G401 (cell line): ENCODE measurements at places on chromosomes 4 and X.

GRCh38 chrX:96721354-96721753 is 36.7 kb downstream of the DIAPH2 start:
- DNase-seq, result no peak

GRCh38 chr4:18695733-18696527 is 674.4 kb upstream of the LCORL start:
- no peak for DNase-seq

- peak; percentile 38 for DNase-seq
These were observed 54.6 kb upstream of the CLDN34 start for GRCh38 chrX:9912351-9913145.

DNA sequence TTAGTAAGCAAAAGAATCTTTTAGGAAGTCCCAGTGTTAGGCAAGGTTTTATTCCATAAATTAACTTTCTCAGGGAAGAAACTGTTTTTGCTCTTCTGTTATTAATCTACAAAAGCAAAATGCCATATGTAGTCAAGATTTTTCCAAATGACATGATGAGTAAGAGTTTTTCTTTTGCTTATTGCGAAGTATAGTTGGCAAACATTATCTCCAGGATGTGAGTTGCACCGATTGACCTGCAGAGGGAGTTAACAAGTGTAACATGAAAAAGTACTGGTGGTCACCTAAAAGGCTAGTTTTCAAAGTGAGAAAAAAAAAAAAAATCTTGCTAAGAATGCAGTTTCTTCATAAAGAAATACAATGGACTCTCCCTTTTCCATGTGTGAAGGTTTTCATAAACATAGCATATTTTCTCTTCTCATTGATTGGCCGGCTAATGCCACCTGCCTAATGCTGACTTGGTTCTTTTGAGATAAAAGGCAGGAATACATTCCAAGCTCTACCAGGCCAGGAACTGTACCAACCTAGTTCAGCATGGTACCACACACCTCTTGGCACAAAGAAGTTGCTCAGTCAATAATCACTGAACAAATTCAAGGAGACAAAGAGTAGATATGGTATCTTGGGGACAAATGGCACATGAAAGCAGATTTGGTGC is 100.2 kb downstream of the LNX1 start:
- DNase-seq, result peak; percentile 33

GRCh38 chr4:90186229-90186628 is 59.0 kb downstream of the CCSER1 start:
- no peak for DNase-seq

- DNase-seq, result peak; percentile 52
These were observed 75.1 kb upstream of the TMEM164 start for GRCh38 chrX:109927663-109928273.

GRCh38 chr4:54146139-54146538 is 46.2 kb downstream of the GSX2 start:
- no peak for DNase-seq

DNA sequence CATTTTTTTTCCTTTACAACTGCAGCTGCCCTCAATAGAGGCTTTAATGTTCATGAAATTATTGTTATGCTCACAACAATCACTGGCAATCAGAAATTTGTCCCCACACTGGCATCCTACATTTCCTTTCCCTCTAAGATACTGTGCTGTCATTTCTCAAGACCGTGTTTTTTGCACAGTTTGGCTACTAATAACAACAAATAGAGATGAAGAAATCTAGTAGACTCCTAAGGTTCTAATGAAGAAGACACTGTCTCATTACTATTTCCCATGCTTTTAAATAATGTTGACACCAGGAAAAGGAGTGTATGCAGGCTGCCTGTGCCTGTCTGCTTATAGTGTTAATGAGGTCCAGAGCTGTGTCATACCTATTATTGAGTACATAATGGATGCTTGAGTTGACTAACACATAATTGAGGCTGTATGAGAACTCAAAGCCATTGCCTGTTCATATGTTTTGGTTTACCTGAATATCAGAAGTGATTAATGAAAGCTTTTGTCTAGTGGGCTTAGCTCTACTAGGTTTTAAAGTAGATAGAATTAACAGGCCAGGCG is 1.5 kb upstream of the EIF4E start:
- no peak for DNase-seq

DNA sequence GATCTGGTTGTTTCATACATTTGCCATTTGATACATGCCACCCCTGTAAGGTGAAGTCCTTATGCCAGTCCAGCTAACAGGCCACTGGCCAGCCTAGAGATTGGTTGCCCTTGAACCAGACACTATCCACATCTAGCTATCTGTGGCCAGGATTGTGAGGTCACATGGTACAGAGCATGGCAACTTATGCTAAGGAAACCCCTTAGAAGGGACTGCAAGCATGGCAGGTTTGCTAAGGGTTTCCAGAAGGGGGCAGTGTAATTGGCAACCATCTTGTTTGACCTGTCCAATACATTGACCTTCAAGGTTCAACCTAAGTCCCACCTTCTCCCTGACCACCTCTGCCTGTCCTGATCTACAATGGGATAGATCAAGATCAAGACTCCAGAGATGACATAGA is 47.5 kb downstream of the SMC1A start:
- no peak for DNase-seq

GRCh38 chr4:75660491-75660890 is 12.7 kb downstream of the G3BP2 start:
- DNase-seq, result no peak

- DNase-seq, result peak; percentile 8
These were observed 105.3 kb upstream of the NKX1-1 start for GRCh38 chr4:1511441-1512041.
